Activated T-cell treated with anti-CD3 and anti-CD28 coated beads for 4 hours (primary cell): ENCODE measurements at places on chromosomes 11 and 22.

DNA sequence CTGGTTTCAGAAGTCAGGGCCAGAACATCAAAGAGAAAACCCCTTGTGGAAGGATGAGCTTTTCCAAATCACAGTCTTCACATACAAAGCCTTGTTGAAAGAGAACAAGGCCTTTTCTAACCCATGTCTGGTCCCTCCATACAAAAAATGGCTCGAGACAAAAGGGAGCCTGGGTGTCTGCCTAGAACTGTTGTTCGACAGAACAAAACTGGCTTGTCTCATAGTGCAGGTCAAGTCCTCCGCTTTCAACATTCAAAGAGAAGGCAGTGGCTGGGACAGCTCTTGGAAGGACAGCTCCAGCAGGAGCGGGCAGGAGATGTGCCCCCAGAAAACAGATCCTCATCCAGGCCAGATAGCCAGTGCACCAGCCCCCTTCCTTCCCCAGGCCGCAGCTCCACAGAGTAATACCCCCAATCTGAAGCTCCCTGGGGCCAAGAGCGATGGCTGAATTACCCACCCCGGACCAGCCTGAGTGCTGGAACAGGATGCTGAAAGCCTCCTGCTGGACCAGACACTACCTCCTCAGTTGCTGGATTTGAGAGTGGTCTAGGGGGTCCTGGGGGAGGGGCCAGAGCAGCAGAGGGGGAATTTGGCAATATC lies 27.6 kb downstream of the USH1C start:
- no peak for DNase-seq

- no peak for DNase-seq
Observed at GRCh38 chr11:127420139-127420538, 419.6 kb upstream of the KIRREL3 start.

DNA sequence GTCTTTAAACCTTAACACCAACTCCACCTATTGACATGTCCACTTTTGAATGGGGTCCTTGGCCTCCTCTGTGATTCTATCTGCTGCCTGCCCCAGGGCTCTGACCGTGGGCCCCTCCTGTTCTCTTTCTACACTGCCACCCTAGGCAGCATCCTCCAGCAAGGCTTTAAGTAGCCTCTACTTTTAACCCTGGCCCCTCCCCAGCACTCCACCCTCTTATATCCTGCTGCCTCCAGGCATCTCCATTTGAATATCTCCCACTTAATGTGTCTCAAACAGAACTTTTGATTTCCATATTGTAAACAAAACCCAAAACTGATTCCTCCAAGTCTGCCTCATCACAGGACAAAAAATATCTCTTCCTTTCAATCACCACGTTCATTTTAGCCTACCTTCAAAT lies 90.5 kb upstream of the ARHGAP32 start:
- DNase-seq: no peak

DNA sequence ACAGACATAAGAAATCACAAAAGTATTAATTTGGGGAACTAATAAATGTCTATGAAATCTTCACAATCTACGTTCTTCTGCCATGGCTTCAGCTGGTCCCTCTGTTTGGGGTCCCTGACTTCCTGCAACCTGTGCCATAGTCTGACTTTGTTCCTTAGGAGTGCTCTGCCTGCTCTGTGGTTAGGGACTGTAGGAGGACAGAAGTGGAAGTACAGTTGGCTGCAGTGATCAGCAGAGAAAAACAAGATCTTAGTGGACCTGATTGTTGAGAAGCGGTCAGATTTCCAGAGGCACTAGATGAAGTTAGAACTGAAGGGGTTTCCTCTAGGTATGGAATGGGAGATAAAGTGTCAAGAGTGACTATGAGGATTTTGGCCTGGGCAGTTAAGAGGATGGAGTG lies 80.6 kb downstream of the PPP6R3 start:
- no peak for DNase-seq

DNA sequence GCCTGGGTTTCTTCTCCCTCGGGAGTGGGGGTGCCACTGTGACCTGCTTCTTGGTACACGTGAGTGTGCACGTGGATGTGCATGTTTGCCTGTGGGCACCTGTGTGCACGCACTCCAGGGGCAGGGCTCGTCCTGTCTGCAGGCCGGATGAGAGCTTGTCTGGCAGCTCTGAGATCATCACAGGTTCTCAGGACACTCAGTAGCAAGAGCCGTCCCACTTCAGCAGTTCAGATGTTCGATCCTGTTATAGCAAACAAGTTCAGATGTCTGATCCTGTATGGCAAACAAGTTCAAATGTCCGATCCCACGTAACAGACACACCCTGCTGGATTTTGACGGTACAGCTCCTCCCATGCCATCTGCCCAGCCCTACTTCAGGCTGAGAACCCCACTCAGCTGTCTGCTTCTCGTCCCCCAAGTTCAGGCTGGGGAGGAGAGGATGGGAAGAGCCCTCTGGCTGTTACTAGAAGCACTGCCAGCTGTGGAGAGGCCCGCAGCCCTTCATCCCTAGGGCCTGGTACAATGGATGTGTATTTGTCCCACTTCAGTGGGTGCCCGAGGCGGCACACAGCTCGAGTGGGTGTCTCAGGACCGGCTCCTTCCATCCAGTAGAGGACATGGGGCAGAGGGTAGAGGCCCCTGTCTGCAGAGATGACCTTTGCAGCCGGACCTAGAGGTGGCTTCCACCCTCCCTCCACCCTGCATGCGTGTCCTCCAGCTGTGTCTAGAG lies 1126.9 kb downstream of the BRD1 start:
- DNase-seq: no peak

DNA sequence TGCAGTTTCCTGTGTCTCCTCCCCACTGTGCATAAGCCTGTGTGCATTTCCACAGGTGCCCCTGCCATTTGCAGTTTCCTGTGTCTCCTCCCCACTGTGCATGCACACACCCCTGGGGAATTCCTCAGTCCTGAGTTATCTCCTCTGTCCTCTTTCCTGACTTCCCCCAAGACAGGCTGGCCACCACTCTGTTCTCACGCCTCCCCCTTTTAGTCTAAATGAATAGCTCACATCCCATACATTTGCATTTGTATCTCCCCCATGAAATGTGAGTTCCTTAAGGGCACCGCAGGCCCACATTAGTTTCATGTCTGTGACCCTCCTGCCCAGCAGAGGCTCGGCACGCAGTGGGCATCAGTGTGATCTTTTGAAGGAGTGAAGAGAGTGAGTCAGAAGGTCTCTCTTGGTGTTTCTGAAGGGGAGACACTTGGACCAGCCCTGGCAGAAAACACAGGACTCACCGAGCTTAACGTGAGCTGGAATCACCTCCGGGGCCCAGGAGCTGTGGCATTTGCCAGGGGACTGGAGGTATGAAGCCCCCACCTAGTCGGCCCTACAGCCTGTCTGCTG lies 6.2 kb downstream of the LRRC74B start:
- no peak for DNase-seq

GRCh38 chr11:87127101-87127500 lies 89.4 kb downstream of the TMEM135 start:
- DNase-seq: no peak

- no peak for DNase-seq
Observed at GRCh38 chr11:1323774-1324173, 14.3 kb upstream of the TOLLIP start.

DNA sequence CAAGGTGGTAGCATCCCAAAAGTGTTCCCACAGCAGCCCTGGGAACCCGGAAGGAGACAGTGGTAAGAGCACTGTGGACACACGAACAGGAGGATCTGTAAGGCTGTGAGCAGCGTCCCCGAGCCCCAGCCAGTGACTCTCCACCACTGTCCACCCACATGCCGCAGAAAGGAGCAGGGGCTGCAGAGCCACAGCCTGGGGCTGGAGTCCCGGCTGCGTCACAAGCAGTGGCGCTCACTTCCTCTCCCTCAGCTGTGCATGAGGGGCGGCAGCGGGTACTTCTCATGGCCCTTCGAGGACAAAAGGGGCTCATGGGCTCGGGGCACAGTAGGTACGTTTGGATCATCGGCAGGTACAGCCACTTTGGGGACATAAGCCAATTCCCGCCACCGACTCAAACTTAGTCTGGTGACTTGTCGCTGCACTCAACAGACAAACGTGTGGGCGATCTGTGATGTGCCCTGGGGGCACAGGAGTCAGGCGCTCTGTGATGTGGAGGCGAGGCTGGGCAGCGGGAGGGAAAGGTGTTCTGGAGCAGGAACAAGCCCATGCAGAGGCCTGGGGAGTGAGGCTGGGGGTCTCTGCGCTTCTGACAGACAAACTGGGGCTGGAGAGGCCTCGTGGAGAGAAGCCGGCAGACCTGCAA lies 68.5 kb downstream of the SCUBE1 start:
- no peak for DNase-seq

DNA sequence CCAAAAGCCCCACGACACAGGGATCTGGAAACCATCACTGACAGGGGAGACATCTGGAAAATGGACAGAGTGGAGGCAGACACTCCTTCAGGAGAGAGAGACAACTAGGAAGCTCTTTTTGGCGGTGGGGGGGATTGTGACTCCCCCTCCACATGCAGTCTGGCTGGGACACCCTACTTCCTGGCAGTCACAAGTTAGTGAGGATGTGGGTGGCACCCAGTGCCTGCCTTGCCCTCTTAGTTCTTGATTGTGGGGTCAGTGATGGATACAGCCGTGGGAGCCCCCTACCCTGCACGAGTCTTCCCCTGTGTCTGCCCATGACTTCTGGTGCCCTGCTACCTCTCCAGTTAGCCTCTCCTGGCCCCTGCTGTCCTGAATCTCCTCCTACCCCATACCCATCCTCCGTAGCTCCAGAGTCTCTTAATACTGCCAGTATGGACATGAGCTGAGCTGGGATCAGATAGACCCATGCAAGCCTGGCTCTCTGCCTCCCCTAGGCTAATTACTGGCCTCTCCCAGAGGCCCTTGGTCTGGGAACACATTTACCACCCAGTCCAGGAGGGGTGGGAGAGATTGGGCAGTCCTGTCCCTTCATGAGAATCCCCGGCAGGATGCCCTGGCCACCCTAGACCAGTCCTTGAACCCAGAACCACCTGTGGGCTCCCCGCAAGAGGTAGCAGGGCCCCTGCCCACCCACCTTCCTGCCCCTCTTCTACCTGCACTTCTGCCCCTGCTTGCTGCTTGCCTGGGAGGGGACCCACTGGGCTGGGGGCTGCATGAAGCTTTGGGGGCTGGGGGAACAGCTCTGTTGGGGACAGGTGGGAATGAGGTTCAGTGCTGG lies 22.8 kb downstream of the RHBDD3 start:
- no peak for DNase-seq

GRCh38 chr22:35072925-35073324 lies 7.0 kb downstream of the ISX start:
- no peak for DNase-seq
